ENCODE measurements at places on chromosomes 3 and 15. TPM values are rescaled to one million over a fixed set of nuclear protein-coding genes. Genes with fewer than 3 reads are reported as not detected.

Gene GPR149
- not detected for total RNA-seq

GRCh38 chr3:45021524-45022297 lies 4.4 kb upstream of the CLEC3B start:
- H3K27me3 ChIP-seq: no peaks in the 10 kb centered on the region
- no peak overlapping the region for H3K4me3 ChIP-seq
- peaks cover 22% of the 10 kb centered on the region for H3K4me1 ChIP-seq
- no peak for DNase-seq
- H3K27ac ChIP-seq: no peak overlapping the region
- no peaks in the 10 kb centered on the region for H3K36me3 ChIP-seq

DNA sequence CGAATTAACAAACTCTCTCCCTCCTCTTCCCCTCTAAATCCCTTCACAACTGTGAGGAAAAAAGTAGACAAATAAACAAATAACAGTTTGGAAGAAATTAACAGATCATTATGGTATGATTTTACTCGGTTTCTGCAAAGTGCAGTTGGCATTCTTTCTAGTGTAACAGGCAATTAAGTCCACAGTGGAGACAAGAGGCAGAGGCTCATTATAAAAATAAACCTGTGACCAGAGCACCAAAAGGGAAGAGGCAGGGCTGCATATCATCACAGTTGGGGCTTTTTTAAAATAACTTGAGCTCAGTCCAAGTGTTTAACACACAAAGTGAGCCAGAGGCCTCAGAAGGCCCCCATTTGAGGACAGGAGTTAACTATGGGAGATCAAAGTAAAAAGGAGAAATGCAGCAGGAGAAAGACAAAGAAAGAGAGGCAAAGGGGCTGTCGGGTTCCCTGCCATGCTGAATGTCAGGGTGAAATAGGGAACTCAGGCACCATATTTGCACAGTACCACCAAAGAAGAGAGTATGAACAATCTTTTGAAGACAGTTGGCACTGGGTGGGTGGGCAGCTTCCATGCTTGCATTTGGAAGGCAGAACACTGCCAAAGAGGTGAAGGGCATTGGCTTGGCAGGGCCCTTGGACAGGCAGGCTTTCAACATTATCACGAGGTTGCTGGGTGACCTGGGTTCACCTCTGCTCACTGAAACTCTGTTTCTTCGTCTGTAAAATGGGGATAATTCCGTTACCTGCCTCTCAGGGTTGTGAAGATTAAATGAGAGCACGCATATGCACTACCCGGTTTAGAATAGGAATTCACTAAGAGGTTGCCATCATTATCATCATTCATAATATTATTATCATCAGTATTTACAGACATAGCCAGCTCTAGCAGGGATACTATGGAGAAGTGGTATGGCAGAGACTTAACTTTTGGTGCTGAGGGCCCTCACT lies 134.5 kb downstream of the MEX3B start:
- H3K36me3 ChIP-seq: no peaks in the 10 kb centered on the region
- no peak overlapping the region for H3K27ac ChIP-seq
- no peak for DNase-seq
- H3K27me3 ChIP-seq: no peaks in the 10 kb centered on the region
- no peak overlapping the region for H3K4me3 ChIP-seq

DNA sequence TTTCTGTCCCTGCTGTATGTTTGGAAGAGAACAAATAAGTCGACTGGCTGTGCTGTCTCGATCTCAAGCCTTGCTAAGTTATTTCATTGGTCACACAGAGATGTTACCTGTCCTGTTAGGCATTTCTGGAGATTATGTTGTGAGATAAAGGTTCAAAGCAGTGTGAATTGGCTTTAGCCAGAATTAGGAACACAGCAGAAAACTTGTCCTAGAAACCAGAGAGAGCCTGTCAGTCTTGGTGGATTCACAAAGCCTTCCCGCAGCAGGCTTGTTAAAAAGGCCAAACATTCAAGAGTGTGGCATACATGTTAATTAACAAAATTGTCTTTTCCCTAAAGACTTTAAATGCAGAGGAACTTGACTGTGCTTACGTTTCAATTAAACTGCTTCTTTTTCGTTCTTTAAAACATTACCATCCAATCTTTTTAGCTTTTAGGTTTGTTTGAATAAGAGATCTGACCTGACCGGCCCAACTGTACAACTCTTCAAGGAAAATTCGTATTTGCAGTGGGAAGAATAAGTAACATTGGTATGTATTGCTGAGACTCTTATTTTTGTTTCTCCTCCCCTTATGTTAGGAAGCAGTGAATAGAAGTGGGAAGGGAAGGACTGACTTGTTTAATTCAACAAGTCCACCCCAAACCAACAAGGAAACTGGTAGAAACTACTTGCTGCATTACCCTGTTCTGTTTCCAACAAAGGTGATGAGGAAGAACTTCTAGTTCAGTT lies 25.2 kb downstream of the ABHD2 start:
- H3K27ac ChIP-seq: no peak overlapping the region
- H3K4me3 ChIP-seq: no peak overlapping the region
- H3K4me1 ChIP-seq: peaks cover 18% of the 10 kb centered on the region

GRCh38 chr3:50924638-50925037 lies 249.9 kb downstream of the DOCK3 start:
- DNase-seq: no peak
- no peaks in the 10 kb centered on the region for H3K36me3 ChIP-seq
- no peak overlapping the region for H3K4me3 ChIP-seq
- H3K27ac ChIP-seq: no peak overlapping the region
- H3K4me1 ChIP-seq: no peaks in the 10 kb centered on the region

GRCh38 chr15:26421065-26421464 lies 351.8 kb downstream of the GABRB3 start:
- H3K4me1 ChIP-seq: no peaks in the 10 kb centered on the region
- no peak overlapping the region for H3K4me3 ChIP-seq
- H3K36me3 ChIP-seq: no peaks in the 10 kb centered on the region
- no peak overlapping the region for H3K27ac ChIP-seq
- no peaks in the 10 kb centered on the region for H3K27me3 ChIP-seq

GRCh38 chr3:89580859-89581258 lies 473.4 kb downstream of the EPHA3 start:
- H3K27me3 ChIP-seq: no peaks in the 10 kb centered on the region
- H3K4me1 ChIP-seq: no peaks in the 10 kb centered on the region
- no peak for DNase-seq
- H3K27ac ChIP-seq: no peak overlapping the region
- H3K4me3 ChIP-seq: no peak overlapping the region
- no peaks in the 10 kb centered on the region for H3K36me3 ChIP-seq

GRCh38 chr3:131304890-131305289 lies 76.7 kb upstream of the NUDT16 start:
- H3K36me3 ChIP-seq: no peaks in the 10 kb centered on the region
- no peaks in the 10 kb centered on the region for H3K27me3 ChIP-seq
- no peak overlapping the region for H3K4me3 ChIP-seq
- no peaks in the 10 kb centered on the region for H3K4me1 ChIP-seq
- no peak for DNase-seq

DNA sequence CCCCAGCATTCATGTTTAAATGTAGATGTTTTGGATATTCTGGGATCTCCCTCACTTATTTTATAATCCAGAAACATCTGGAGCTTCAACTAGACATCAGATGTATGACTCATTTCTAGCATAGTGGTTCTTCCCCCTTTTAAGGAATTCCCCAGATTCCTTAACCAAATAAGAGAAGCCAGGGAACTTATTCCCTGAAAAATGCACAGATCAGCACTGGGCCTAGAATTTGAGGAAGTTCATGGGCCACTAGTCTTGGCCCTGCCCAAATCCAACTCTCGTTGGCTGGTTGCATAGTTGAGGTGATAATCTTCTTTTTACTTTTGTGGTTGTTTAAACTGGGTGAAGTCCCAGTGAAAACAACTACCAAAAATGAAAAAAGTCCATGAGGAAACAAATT lies 20.4 kb downstream of the RARRES1 start:
- DNase-seq: peak; percentile 58
- no peaks in the 10 kb centered on the region for H3K36me3 ChIP-seq
- peak overlapping the region; percentile 70 for H3K27ac ChIP-seq

DNA sequence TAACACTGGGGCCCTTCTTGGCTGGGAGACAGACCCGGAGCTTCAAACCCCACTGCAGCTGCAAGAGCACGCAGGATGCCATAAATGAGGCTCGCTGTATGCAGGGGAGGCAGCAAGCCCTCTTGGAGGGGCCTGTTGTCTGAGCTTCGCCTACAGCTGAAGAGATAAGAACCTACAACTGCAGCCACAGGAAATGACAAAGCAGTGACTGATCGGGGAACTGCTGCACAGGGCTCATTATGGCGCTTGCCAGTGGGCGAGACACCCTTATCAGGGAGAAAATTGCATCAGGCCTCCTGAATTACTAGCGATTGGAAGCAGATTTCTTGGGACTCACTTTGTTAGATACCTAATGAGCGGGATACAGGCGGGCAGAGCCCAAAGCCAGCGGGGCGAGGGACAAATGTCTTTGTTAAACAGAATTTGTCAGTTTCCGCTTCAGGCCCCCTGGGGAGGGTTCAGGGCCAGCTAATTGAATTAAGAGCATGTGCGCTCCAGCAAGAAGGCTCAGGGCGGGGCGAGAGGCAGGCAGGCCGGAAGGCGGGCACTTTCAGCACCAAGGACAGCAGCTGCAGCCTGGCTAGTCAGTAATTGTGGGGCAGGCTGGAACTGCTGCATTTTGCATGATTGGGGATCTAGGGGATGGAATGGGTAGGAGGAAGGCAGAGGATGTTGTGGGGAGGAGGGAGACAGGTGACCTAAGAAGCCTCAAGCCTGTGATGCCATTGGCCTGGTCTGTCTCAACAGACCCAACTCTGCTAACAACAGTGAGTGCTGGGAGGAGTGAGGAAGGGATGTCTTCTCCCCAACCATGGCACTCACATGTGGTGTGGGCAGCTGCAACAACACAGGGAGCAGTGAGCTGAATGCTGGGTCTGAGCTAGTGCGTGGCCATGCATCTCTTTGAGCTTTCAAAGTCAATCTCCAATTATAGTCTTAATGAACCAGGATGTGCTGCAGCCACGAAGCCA lies 55.3 kb downstream of the CCDC33 start:
- no peaks in the 10 kb centered on the region for H3K27me3 ChIP-seq
- H3K27ac ChIP-seq: no peak overlapping the region
- peaks cover 4% of the 10 kb centered on the region for H3K4me1 ChIP-seq
- no peak overlapping the region for H3K4me3 ChIP-seq
- H3K36me3 ChIP-seq: no peaks in the 10 kb centered on the region

DNA sequence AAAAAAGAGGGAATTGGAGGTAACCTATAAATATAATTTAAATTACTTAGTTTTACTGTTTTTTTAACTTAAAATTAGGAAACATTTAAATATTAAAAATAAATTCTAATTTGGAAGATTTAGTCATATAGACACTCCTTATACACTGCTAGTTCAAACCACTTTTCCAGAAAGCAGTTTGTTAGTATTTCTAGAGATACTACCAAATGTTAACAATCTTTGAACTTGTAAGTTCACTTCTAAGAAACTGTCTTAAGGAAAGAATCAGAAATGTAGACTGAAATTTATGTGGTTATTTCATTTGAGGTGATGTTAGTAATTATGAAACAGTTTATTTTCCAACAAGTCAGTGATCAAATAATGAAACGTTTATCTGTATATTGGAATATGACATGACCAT lies 22.7 kb downstream of the CTDSPL2 start:
- H3K4me1 ChIP-seq: no peaks in the 10 kb centered on the region
- no peak for DNase-seq
- no peak overlapping the region for H3K4me3 ChIP-seq
- no peaks in the 10 kb centered on the region for H3K27me3 ChIP-seq
- H3K27ac ChIP-seq: no peak overlapping the region

Gene SPINT1
- total RNA-seq: 4.2 TPM

DNA sequence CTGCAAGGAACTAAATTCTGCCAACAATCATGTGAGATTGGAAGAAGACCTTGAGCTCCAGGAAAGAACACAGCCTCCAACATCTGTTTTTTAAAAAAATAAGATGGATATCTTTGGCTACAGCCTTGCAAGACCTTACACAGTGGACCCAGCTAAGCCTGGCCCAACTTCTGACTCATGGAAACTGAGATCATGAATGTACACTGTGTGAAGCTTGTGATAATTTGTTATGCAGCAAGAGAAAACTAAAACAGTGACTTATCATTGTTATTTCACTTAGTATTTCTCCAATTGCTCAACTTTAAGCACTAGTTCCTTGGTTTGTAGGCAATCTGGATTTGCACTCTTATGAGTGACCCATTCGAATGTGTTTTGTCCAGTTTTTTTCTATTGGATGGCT lies 29.3 kb downstream of the SHQ1 start:
- peak; percentile 42 for DNase-seq
- H3K27me3 ChIP-seq: no peaks in the 10 kb centered on the region
- H3K4me1 ChIP-seq: peaks cover 25% of the 10 kb centered on the region
- H3K36me3 ChIP-seq: no peaks in the 10 kb centered on the region

Gene SNTN
- total RNA-seq: not detected

- no peak overlapping the region for H3K4me3 ChIP-seq
- no peaks in the 10 kb centered on the region for H3K27me3 ChIP-seq
- DNase-seq: no peak
- no peak overlapping the region for H3K27ac ChIP-seq
Measured at GRCh38 chr3:172103724-172104123, 64.3 kb downstream of the FNDC3B start.

Gene ATP8B4
- total RNA-seq: not detected

DNA sequence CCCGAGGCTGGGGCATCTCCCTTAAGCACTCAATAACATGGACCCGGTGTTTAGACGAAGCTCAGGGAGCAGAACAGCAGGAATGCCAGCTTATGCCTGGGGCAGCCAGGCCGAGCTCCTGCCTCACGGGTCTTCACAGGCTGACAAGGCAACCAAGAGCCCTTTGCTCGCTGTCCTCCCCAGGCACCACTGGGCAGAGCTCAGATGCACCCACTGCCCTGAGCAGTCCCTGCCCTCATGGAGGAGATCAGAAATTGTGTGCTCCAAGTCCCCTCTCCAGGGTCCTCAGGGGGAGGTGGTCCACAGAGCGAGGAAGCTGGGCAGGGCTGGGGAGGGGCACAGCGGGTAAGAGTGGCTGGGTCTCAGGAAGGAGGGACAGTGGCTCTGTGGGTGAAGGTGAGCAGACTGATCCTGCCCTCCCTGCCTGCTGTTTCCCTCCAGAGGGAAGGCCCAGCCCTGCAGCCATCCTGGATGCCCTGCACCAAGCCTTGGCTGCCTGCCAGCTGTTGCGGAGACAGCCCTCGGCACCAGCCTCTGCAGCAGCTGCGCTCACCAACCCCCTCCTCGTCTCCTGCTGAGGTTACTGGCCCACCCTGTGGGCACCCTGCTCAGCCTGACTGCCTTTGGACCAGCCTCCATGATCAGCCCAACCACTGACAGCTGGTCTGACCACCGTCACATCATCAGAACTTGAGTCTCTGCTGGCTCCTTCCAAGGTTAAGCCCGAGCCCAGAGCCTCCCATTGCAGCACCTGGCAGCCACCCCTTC lies 21.1 kb upstream of the GP9 start:
- DNase-seq: no peak
- H3K27ac ChIP-seq: no peak overlapping the region
- no peaks in the 10 kb centered on the region for H3K36me3 ChIP-seq
- no peak overlapping the region for H3K4me3 ChIP-seq
- no peaks in the 10 kb centered on the region for H3K4me1 ChIP-seq
- H3K27me3 ChIP-seq: no peaks in the 10 kb centered on the region

GRCh38 chr3:89565098-89565497 lies 457.7 kb downstream of the EPHA3 start:
- H3K36me3 ChIP-seq: no peaks in the 10 kb centered on the region
- no peaks in the 10 kb centered on the region for H3K4me1 ChIP-seq
- H3K27me3 ChIP-seq: no peaks in the 10 kb centered on the region
- no peak overlapping the region for H3K27ac ChIP-seq
- DNase-seq: no peak
- no peak overlapping the region for H3K4me3 ChIP-seq

Gene DPPA2
- total RNA-seq: not detected

Gene TBC1D5
- 44.7 TPM for total RNA-seq

Gene SLC12A1
- not detected for total RNA-seq

Data from endothelial cell of umbilical vein (primary cell).